SJCRH30 (cell line): ENCODE measurements at places on chromosomes 6 and 20.

- no peak for DNase-seq
Observed at GRCh38 chr6:113359155-113360140, 497.7 kb upstream of the MARCKS start.

DNA sequence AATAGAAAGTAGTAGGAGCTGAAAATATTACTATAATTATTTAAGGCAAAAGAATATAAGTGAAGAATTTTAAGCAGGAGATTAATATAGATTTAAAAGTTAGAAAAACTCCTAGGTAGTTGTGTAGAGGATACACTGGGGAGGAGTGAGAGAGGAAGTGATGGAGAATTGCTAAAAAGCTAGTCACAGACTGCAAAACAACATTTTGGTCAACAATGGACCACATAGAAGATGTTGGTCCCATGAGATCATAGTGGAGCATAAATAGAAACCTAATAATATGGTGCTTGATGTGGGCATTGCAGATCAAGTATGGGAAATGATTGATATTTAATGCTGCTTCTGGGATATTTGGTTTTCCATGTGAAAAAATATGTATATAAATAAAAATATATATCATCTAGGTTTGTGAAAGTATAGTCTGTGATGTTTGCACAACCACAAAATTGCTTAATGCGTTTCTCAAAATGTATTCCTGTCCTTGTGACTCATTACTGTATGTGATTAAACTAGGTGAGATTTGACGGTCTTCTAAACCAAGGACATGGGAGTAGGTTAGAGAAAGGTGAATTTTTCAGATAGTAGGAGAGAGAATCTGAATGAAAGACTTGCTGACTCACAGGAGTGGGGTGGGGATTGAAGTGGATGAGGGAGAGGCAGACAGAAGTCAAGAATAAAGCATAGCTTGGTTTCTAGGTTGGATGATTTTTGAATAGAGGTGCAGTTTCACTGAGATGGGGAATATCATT lies 174.0 kb downstream of the BCKDHB start:
- no peak for DNase-seq

DNA sequence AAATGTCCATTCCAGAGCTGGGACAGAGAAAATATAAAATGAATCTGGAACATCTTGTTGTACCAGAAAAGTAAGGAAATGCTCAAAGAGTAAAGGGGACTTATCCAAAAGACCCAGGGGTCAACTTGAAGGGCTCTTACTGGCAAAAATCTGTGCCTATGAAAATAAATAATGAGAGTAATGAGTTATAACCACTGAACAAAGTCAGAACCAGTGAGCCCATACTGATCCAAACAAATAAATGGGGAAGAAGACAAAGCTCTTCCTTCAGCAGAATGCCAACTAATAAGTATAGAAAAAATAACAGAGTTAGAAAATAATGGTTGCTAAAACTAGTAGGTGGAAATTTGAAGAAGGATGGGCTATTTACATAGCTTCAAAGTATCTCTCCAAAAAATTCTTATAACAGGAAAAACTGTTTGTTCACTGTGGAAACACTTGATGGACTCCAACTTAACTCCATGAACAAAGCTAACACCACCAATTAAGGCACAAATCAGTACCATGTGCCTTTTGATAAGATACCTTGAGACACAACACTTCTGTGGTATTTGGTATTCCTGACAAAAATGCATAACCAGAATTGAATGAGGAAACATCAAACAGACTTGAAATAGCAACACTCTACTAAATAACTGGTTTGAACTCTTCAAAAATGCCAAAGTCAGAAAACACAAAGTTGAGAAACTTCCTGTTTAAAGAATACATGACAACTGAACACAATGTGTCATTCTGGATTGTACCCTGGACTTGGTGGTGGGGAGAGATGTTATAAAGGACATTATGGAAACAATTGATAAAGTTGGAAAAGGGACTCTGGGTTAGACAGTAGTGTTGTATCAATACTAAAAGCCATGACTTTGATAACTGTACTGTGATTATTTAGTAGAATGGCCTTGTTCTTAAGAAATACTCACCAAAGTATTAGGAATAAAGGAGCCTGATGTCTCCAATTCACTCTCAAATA lies 197.5 kb downstream of the ISM1 start:
- DNase-seq, result no peak

DNA sequence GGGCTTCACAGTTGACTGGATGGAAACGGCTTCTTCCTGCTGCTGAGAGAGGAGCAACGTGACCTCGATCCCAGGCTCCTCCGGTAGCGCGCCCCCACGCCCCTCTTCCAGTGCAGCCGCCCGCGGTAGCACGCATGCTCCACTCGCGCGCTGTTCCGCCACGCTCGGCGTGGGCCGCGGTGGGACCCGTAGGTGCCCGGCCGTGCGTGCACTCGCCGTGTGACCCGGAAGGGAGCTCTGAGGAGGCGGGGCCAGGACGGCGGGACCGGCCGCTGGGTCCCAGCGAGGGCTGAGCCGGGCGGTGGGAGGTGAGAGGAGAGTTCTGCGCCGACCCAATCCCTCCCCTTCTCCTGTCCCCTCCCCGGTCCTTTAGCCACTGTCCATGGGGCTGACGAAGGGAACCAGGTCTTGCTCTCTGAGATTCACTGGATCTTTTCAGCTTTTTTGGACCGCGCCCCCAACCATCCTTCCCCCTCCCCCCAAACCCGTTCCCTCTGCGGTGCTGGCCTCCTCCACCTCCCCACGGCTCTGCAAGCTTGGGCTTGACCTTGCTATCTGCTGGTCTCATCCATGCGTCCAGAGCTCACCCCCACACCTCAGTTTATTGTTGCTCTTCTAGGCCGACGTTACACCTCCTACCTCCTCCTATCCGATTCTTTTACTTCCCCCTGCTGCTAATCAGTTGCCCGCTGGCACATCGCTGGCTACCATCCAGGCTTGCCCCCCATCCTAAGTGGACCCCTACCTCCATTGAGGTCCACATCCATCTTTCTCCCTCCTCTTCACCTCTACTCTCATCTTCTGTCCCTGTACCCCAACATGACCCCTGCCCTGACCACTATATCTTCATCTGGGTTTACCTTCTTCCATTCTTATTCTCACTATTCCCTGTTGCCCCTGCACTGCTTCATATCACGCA lies at the start of gene CUL9:
Gene CUL9, plus strand, starts transcription at position 255 of the 919 bp plus-strand sequence. CDS start 2,115 bp downstream, outside the sequence.
- peak; percentile 81 for DNase-seq

DNA sequence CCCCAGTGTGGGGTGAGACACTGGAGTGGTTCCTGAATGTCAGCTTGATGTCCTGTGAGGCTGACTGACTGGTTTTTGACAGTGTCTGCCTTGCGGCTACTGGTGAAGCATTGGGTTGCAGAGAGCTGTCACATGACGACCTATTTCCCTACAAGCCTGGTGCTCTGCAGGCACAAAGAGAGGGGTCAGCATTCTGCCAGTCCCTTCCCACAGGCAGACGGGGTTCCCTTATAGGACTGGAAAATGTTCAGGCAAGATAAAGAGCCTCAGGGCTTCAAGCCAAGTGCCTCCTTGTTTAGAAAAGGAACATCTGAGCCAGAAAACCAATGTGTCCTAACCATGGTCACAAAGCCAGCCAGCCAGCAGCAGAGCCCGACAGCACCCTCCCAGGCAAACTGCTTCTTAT lies 11.0 kb downstream of the LY86 start:
- no peak for DNase-seq

- DNase-seq, result no peak
Observed at GRCh38 chr20:3871550-3872265, 17.5 kb upstream of the PANK2 start.

GRCh38 chr6:23243854-23244253 lies 674.5 kb downstream of the HDGFL1 start:
- no peak for DNase-seq

DNA sequence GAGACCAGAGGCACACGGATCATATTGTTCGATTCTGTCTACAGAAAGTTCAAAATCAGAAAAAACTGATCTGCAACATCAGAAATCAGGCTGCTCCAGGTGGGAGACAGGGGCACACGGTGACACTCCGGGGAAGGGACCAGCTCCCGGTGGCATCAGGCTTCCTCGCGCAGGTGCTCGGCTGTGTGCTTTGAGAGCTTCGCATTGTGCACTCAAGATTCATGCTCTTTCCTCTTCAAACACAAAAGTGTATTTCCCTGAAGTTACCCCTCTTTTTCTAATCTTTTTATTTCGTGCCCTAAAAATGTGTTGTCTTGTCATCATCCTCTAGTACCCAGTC lies 108.1 kb downstream of the DLL1 start:
- DNase-seq, result no peak

- no peak for DNase-seq
Observed at GRCh38 chr20:10632721-10633509, 40.9 kb downstream of the JAG1 start.

- DNase-seq, result peak; percentile 72
Observed at GRCh38 chr6:41536795-41537758, 9.1 kb upstream of the FOXP4 start.

GRCh38 chr20:33868042-33868441 lies 56.9 kb downstream of the CHMP4B start:
- DNase-seq, result no peak

GRCh38 chr6:7238900-7239589 lies 74.0 kb downstream of the SSR1 start:
- peak; percentile 80 for DNase-seq

DNA sequence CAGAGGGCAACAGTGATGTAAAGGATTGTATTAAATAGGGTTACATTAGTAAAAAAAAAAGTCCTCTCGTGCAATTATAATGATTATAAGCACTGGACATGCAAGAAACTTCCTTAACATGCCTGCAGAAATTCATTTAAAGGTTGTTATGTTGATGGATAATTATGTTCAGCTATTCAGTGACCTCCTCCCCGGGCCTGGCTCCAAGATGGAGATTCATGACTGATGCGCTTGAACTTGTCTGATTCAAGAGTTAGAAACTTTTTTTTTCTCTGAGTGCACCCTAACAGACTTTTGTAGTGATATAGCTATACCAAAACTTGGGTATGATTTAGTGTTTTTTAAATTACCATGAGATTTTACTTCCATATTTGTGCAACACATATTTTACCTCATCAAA lies 1170.0 kb upstream of the CITED2 start:
- no peak for DNase-seq

GRCh38 chr6:46017726-46018125 lies 2.1 kb upstream of the CLIC5 start:
- no peak for DNase-seq

GRCh38 chr20:46088409-46089166 lies 1.2 kb downstream of the NCOA5 start:
- DNase-seq, result no peak

- DNase-seq, result peak; percentile 47
Observed at GRCh38 chr20:48467622-48468021, 360.2 kb downstream of the PREX1 start.

GRCh38 chr6:25851961-25852360 lies 20.1 kb upstream of the SLC17A1 start:
- DNase-seq, result no peak

GRCh38 chr20:41204304-41205265 lies 67.2 kb downstream of the PLCG1 start:
- DNase-seq, result no peak
